ENCODE measurements at places on chromosomes 12 and 14. TPM values are rescaled to one million over a fixed set of nuclear protein-coding genes. Genes with fewer than 3 reads are reported as not detected.

DNA sequence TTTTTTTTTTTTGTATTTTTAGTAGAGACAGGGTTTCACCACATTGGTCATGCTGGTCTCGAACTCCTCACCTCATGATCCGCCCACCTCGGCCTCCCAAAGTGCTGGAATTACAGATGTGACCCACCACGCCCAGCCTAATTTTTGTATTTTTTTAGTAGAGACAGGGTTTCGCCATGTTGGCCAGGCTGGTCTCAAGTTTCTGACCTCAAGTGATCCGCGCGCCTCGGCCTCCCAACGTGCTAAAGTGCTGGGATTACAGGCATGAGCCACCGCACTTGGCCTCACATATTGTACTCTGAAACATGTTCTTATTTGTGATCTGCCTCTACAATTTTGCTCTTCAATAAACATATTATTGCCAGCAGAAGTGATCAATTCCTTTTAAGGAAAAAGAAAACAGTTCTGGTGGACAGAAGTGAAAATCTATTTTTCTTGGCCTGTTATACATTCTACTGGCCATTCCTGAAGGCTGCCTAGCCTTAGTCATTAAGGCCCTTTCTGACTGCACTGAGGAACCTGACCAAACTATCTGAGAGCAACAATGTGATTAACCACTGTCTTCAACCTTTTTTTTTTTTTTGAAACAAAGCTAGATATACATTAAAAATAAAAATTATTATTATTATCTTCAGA, 36.1 kb downstream of the SNX6 start:
- DNase-seq, result no peak

GRCh38 chr14:95897280-95897679, 20.6 kb downstream of the TUNAR start:
- DNase-seq, result no peak

GRCh38 chr12:41407232-41407799, 219.2 kb downstream of the PDZRN4 start:
- DNase-seq, result no peak

DNA sequence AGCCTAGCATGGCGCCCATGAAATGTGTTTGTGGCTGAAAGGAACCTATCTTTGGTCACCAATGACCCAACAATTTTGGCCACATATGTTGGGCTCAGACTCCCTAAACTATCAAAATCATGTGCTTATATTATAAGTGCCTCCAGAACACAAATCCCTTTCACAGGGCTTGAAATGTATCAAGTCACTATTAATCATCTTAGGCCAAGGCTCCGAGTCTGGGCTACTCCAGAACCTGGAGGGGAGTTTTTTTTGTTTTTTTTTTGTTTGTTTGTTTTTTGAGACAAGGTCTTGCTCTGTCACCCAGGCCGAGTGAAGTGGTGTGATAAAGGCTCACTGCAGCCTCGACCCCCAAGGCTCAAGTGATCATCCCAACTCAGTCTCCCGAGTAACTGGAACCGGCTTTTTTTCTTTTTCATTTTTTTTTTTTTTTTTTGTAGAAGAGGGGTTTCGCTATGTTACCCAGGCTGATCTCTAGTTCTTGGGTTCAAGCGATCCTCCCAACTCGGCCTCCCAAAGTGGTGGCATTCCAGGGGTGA, 989 bp upstream of the DRAM1 start:
- DNase-seq, result no peak

Gene ERP27
- total RNA-seq, result 16.2 TPM

Gene LIN7A
- 14.6 TPM for total RNA-seq

DNA sequence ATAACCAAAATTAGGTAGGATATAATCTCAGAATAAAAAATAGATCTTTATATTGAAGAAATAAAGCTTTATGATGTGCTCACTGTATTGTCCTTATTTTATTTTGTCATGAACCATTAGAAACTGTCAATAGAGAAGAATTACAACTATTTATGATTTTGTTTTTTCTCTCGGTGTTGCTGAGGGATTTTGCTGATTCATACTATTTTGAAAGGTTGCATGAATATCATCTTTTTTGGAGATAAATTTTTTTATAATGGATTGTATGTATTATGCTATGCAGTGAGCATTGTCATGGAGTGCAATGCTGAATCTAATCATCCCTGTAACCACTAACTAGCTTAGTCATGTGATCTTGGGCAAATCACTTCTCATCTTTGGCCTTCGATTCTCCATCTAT, 15.0 kb downstream of the SLC39A9 start:
- no peak for DNase-seq

GRCh38 chr12:6405963-6406362, 22.0 kb downstream of the LTBR start:
- no peak for DNase-seq

DNA sequence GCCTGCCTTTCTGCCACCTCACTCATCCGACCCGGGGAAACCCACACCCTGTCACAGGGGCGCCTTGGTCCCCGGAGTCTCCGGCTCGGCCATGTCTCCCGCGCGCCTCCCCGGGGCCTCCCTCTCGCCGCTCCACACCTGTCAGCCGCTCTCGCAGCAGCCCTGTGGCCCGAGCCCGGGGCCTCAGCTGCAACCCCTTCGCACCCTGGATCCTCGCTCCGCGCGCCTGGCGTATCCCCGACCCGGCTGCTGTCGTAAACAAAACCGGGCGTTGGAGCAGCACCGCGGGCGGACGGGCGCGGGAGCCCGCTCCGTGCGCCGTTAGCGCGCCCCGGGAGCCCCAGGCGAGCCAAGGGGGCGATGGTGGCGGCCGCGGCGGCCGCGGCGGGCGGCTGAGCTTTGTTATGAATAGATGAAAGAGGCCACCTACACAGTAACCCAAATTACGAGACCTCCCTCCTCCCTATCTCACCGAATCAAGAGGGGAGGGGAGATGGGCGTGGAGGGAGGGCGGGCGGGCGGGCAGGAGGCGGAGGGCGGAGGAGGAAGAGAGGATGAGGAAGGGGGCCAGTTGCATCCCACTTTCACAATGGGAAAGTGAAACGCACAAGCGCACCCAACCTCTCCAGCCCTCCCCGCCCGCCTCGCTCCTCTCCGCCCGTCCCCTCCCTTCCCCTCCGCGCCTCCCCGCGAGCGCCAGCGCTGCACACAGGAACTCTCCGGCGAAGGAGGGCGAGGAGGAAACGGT, at the start of gene PLXNC1:
Gene PLXNC1, plus strand, starts transcription at position 587 of the 748 bp plus-strand sequence. CDS start 395 bp downstream, outside the sequence.
- peak; percentile 81 for DNase-seq

DNA sequence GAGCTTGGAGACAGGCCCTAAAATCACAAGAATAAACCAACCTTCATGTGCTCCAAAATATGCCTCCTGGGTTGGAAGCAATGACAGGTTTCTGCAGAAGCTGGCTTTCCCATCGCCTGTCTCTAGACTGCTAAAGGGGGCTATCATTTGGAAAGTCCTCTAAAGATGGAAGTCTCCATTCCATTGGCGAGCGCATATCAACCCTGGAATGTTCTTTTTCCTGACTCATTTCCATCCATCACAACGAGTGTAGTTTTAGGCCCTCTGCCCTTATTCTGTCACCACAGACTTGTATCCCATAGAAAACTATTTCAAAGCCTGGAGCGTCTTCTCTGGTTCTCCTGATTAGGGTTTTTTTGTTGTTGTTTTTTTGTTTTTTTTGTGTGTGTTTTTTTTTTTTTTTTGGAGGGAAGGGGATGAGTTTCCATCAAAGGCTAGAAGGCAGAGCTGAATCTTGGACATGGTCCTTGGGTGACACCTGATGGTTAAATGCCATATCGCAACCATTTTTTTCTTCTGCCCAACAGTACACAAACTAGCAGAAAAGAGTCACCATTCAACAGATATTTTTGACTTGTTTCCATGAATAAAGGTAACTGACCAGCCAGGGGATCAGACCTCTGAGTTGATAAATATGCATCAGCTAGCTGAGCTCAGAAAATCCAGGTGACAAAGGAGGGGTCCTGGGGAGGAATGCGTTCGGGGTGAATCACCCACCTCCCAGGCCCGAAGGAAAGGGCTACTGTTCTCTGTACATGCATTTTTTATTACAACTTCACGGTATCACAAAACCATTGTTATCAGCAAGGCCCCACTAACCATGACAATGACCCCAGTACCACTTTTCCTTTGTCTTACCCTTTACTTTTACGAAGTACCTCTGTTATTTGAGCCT, 40.5 kb downstream of the KCNA5 start:
- no peak for DNase-seq

Gene COX14
- total RNA-seq, result 68.0 TPM

Gene B4GALNT3
- 20.6 TPM for total RNA-seq

Gene SIX1
- total RNA-seq, result 2.3 TPM

GRCh38 chr12:28313631-28314030, 123.4 kb downstream of the CCDC91 start:
- no peak for DNase-seq

Gene CCDC38
- total RNA-seq, result 0.24 TPM

Gene KRT5
- 0.65 TPM for total RNA-seq

- DNase-seq, result no peak
These were observed 393.6 kb downstream of the DPF3 start for GRCh38 chr14:72500234-72500838.

GRCh38 chr12:42407306-42407705, 81.3 kb downstream of the PPHLN1 start:
- DNase-seq, result no peak

DNA sequence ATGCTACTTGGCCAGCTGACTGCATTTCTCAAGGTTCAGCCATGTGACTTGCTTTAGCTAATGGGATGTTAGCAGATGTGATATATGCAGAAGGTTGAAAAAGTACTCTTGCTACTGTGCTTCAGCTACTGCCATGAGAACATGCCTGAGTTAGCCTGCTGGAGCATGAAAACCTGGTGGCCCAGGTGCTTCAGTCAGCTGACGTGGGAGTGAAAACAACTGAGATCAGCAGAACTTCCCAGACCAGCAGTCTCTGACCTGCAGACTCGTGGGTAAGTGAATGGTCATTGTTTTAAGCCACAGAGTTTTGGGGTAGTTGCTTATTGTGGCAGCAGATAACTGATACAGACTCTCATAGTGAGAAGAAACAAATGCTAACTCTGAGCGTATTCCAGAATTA, 118.6 kb upstream of the GRIN2B start:
- no peak for DNase-seq

DNA sequence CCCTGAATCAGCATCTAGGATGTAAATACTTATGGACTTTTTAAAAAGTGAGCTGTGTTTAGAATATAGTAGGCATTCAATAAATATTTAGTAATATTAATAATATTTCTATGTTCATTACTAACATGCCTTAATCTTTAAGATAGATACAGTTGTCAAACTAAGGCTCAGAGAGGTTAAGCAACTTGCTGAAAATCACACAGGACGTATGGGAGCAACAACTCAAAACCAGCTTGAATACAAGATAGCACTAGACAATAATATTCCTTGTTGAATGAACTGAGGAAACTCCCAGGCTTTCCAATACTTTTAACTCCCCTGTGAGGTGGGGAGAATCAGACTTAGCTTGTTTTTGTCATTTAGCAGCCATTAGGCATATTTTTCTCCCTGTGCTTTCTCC, 45.3 kb downstream of the LLPH start:
- no peak for DNase-seq

Gene STXBP6
- 29.4 TPM for total RNA-seq

Gene SAMD4A
- 30.6 TPM for total RNA-seq

Gene INSM2
- not detected for total RNA-seq

Gene TAS2R7
- not detected for total RNA-seq

Gene TMTC1
- 24.8 TPM for total RNA-seq

DNA sequence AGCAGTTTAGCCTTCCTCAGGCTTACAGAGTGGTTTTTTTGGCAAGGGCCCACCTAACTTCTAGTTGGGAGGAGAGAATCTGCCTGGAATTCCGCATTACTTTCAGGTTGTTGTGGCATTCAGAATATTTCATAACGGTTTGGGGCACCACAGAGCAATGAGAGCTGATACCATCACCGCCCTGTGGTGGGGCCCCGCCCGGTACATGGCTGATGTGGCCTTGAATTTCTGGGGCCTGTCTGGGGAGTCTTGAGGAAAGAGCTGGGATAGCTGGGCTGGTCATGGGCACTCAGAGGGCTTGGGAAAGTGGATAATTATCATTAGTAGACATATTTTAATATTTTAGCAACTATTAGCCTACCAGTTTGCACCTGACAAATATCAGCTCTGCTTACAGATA, 4.2 kb downstream of the TESPA1 start:
- no peak for DNase-seq

- DNase-seq, result no peak
These were observed 42.4 kb downstream of the YEATS4 start for GRCh38 chr12:69401940-69402339.

DNA sequence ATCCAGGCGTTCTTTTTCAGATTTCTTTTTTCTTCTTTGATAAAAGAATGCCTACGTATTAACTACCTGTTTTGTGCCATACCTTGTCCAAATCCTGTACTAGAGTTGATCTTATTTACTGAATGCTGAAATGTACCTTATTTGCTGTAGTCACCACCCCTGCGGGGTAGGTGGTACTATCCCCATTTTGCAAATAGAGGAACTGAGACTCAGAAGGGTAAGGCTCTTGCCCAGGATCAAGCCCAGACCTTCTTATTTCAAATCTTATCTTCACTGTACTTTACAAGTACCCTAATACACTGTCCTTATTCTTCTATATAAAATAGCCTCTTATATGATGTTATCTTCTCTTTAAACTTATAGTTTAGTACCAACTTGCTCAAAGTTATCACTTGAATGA, 206.5 kb downstream of the SLC41A2 start:
- no peak for DNase-seq

DNA sequence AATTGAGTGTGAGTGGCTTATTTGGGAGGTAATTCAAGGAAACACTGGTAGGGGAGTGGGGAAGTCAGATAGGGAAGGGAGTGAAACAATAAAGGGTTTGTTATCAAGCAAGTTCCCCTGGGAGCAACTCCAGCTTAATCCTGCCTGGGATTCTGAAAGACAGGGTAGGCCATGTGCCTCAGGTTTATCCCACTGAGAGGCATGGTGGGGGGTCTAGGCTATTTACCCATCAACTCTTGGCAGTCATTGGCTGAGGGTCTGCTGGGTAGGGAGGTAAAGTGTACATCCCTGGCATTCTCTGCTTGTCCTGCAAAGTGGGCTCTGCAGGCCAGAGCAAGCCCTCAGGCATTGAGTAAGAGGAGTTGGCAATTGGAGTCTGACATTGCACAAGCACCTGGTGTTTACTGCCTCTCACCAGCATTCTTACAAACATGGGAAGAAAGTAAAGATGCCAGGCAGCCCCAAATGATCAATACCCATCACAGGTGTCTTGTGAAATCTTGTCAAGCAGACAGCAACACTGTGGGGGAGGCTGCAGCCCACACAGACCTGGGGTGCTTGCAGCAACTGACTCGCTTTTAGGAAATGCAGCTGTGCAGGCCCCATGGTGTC, 169.3 kb downstream of the KTN1 start:
- DNase-seq, result no peak
